ENCODE measurements at places on chromosomes 2 and 18.
A peak's percentile ranks its signal among the peaks of the same experiment; 100 is the strongest.

DNA sequence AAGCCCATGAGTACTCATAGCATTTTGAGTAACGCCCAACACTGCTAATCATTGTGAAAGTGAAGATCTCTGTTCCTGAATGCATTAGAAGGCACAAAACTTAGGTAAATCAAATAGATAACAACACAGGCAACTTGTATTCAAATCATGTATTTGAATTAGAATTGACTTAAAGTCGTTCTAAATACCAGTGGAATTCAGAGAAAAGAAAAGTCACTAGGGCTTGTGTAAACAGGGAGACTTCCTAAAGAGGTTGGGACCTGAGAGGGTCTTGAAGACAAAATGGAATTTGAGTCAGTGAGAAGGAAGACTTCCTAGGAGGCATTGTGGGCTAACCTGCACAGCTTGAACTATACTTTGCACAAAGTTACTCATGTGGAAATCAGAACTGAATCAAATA, 127.2 kb downstream of the CTNNA2 start:
- DNase-seq, result no peak

DNA sequence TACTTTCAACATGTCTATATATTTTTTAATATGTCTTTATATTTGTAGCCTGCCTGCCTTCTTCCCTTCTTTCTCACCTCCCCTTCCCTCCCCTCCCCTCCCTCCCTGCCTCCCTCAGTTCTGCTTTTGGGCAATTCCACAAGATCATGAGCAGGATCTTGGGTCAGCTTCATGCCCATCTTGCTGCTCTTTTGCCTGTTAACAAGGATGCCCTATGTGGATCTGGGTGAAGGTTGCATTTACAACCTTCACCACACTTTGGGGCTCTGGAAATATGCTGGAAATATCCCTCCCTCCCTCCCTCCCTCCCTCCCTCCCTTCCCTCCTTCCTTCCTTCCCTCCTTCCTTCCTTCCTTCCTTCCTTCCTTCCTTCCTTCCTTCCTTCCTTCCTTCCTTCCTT, 334.1 kb upstream of the FAM98A start:
- no peak for DNase-seq

GRCh38 chr2:30914456-30914855, 107.2 kb upstream of the CAPN13 start:
- no peak for DNase-seq

DNA sequence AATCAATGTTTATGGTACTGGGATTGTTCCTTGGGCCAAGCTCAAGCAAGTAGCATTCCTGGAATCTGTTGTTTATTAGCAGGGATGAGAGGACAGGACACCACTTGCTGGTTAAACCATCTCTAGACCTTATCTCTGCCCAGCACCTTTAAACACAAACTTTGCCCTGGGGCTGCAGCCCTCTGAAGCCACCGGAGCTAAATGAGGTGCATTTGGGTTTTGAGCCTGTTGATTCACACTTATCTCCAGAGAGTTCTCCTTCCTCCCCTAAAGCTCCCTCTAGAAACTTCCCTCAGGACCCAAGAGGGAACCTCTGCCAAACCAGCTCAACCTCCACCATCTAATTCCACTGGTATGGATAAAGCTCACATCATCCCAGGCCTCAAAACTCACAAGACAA, 94.8 kb upstream of the EPAS1 start:
- no peak for DNase-seq

DNA sequence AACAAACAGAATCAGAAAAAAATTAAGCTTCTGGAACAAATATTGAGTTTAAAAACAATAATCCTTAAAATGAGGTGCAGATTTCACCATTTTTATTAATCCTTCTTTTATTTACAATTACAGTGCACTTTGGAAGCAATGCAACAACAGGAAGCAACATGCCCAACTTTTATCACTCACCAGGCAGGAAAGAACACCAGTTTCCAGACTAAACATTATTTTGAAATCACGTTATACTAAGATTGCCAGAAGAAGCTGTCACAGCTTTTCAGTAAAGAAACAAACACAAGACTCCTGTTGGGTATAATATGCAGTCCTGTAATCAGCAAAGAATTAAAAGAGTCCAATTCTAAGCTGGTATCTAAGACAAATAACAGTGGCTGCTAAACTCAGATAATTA, 137.9 kb upstream of the ZC3H15 start:
- no peak for DNase-seq

DNA sequence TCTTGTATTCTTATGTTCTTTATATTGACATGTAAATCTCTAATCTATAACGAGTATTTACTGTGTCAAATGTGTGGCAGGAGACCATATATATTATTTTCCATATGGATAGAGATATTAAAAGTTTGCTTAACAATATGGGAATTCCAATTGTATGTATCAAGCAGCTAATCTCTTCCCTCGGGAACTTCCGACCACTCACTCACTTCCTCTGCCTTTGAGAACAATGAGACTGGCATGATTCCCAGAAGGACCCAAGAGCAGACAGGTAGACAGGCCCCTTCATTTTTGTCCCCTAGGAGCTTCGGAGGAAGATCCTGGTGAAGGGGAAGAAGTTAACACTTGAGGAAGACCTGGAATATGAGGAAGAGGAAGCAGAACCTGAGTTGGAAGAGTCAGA, 24.1 kb downstream of the PLCD4 start:
- DNase-seq, result peak; percentile 29

GRCh38 chr2:220949466-220949865, 622.6 kb downstream of the EPHA4 start:
- DNase-seq, result no peak

- DNase-seq, result no peak
Measured at GRCh38 chr2:112173646-112174319, 35.6 kb downstream of the FBLN7 start.

DNA sequence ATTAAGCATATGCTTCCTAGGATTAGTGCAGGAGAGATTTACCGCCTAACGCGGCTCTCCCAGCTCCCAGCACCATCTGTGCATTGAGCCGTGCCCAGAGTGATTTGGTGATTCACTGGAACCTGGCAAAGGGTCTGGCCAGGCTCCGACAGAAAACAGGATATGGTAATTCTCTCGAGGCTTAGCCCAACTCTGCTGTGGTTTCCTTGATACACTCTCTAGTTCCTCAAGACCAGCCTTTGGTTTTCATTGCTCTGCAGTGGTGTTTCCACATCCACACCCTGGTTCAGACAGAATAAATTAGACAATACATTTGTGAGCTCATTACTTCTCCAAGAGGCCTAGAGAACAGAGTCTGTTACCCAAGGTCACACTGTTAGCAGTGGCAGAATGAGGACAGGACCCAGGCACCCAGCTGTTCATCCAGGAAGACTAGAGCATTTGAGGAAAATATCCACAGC, 23.0 kb upstream of the SMAD2 start:
- peak; percentile 59 for DNase-seq

- no peak for DNase-seq
Measured at GRCh38 chr18:66993492-66993891, 389.6 kb upstream of the CDH19 start.
